Skeletal muscle cell (primary cell): ENCODE measurements at places on chromosomes 7 and 10.

DNA sequence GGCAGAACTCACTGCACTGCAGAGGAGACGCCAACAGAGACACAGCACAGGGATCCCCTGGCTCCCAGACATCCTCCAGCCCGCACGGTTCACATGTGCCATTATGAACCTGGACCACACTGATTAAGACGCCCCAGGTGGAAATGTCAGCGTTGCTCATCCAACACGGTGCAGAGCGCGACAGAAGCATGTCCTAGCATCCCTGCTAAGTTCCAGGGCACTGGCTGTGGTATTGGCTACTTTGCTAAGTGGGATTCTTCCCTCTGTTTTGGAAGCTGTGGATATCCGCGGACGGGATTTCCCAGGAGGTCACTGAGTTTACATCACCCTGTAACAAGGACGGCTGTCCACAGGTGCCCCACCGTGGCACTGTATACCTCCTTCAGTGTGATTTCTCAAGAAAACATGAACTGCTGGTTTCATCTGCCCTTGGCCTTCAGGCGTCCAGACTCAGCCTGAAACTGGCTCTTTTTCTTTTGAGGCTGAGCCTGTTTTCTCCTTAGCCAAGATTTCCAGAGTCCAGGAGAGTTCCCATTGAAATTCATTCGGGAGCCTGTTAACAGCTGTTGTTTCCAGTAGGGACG, 324.0 kb downstream of the WDR37 start:
- DNase-seq = no peak

DNA sequence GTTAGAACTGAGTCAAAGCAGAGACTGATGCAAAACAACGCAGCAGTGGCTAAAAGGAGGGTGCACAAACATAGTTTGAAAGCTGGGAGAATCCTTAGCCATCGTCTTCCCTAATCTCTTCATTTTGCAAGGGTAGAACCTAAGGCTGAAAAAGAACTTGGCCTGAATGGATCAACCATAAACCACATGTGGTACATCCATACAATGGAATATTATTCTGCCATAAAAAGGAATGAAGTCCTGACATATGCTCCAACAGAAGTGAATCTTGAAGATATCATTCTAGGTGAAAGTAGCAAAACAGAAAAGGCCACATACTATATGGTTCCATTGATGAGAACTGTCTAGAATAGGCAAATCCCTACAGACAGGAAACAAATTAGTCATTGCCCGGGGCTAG, 330.3 kb upstream of the NPVF start:
- DNase-seq = no peak

GRCh38 chr7:134623193-134623592, 23.5 kb upstream of the BPGM start:
- DNase-seq = no peak

DNA sequence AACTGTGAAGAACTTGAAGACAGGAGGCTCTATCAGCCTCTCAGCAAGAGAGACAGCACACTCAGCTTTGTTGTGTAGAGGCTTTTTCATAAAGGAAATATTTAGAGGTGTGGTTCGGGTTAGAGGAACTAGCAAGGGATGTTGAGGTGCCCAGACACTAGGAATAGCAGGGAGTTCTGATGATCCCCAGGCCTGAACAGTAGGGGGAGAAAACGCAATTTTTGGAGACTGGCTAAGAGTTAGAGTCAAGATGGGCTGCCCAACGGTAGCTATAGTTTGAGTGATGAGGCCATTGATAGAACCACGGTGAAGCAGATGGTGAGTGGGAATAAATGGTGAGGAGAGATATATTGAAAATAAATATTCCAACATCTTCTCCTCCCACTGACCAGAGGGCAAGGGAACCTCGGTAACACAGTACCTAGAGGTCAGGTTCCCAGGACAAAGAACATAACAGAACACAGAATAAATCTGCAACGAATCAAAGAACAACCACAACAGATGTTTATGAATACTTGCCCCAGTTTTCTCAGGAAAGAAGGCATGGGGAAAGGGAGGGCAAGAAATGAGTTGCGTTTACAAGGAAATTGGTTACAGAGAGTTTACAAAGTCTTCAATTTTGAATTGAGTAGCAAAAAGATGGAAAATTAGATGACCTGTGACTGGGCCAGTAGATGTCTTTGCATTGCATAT, 24.2 kb upstream of the BPGM start:
- no peak for DNase-seq

- DNase-seq = no peak
These were observed 20.3 kb upstream of the RNF32 start for GRCh38 chr7:156620291-156620675.

DNA sequence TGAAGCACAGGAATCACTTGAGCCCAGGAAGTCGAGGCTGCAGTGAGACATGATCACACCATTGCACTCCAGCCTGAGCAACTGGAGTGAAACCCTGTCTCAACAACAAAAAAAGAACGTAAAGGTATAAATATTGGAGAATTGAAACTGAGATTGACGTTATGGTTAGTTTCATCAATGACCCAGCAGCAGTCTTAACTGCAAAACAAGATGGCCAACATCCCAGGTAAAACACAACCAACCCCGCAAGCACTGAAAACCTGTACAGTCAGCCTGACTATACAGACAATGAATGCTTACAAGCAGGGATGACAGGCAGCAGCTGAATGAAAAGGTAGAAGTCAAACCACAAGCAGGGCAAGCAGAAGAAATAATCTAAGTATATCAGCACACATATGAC, 34.7 kb downstream of the WAPL start:
- DNase-seq = no peak

- no peak for DNase-seq
These were observed 26.6 kb downstream of the ESYT2 start for GRCh38 chr7:158802535-158803366.

DNA sequence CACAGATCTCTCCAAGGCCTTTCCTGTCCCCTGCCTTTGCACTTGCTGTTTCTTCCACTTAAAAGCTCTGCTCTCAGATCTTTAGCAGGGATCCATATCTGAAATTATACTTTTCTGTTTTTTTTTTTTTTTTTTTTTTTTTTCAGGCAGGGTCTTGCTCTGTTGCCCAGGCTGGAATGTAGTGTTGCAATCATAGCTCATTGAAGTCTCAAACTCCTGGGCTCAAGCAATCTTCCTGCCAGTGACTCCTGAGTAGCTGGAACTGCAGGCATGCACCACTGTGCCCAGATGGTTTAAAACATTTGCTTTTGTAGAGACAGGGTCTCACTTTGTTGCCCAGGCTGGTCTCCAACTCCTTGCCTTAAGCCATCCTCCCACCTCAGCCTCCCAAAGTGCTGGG, 5.0 kb upstream of the TSPAN15 start:
- no peak for DNase-seq

DNA sequence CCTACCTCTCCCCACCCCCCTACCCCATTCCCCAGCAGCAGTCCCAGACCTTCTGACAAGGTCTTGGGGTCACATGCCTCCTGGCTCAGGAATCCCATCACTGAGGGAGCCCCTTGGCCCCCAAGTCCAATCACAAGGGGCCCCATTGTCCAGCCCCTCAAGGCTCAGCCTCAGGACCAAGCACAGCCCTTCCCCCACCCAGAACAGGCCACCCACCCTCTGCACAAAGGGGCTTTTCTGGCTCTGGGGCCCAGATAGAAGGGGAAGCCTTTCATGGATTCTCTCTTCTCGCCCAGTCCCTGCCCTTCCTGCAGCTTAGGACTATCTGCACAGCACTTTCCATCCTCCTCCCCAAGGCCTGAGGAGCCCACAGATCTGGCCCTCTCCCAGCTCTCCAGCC, 4.8 kb downstream of the FBXL15 start:
- no peak for DNase-seq

DNA sequence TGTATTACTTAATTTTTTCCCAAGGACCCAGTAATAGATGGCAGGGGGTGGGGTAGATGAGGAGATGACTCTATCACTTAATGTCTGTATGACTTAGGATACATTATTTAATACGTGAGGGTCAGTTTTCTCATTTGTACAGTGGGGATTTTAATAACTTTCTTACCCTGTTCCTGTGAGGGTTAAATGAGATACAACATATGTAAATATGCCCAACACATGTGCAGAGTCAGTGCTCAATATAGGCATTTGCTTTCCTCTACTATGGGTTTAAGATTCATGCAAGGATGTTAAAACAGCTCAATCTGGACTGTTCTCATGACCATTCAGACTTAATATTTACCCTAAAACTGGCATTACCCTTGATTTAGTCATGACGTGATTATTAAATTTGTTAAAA, 31.2 kb downstream of the ST7 start:
- DNase-seq = no peak

DNA sequence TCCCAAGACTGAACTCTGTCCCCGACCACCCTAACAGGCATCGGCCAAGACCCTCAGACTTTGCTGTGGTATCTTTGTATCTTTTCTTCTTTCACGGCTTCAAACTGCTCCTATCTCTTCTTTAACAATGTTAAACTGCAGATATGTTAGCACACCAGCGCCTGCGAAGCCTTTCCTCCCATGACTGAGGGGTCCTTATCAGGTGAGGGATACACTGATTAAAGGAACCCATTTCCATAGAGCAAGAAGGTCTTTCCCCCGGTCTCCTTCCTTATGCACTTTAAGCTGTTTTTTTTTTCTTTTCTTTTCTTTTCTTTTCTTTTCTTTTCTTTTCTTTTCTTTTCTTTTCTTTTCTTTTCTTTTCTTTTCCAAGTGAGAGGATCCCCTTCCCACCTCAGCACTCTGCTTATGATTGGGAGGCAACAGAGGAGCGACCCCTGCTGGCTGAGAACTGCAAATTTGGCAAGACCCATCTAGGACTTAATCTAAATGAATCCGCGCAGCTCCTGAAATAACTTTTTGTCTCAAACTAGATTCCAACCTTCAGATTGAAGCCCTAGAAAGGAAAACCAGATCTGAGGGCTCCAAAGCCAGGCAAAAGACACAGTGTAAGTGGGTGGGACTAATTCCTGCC, 109.9 kb downstream of the ITGB8 start:
- DNase-seq = peak; percentile 18

DNA sequence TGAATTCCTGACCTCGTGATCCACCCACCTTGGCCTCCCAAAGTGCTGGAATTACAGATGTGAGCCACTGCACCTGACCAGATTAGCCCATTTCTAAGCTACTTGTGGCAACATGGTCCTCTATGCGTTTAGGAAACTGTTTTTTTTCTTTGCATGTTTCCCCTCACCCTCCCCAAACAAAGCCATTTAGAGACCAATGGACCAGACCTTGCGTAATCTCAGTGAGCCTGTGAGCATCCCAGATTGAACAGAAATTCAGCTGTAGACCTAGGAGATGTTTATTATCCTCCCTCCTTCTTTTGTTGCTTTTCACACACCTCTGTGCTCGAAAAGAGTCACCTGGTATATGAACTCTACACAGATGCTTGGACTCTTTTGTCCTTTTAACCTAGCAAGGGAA, 28.5 kb upstream of the CAMK1D start:
- no peak for DNase-seq

DNA sequence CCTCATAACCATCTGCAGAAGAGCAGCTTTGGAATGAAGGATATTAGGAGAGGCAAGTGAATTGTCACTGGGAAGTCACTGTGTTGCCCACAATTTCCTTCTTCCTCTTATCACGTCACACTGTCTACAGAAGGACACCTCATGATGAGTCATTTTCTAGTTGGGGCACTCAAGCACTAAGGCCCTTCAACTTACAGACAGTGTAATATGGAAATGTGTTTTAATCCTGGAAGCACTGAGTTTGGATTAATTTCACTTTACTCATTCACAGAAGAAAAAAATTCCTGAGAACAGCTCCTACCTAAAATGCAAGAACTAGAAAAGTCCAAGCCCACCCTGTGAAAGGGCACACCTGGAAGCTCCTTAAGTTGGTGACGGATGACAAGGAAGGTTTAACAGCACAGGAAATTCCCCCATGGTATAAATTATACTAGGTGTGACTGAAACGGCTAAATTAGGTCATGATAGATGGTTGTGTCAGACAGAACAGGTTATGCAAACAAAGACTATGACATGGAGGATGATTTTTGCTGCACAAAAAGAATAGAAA, 56.6 kb downstream of the PARD3 start:
- DNase-seq = peak; percentile 59

- peak; percentile 54 for DNase-seq
These were observed 371.6 kb downstream of the BBS9 start for GRCh38 chr7:33500703-33501701.

DNA sequence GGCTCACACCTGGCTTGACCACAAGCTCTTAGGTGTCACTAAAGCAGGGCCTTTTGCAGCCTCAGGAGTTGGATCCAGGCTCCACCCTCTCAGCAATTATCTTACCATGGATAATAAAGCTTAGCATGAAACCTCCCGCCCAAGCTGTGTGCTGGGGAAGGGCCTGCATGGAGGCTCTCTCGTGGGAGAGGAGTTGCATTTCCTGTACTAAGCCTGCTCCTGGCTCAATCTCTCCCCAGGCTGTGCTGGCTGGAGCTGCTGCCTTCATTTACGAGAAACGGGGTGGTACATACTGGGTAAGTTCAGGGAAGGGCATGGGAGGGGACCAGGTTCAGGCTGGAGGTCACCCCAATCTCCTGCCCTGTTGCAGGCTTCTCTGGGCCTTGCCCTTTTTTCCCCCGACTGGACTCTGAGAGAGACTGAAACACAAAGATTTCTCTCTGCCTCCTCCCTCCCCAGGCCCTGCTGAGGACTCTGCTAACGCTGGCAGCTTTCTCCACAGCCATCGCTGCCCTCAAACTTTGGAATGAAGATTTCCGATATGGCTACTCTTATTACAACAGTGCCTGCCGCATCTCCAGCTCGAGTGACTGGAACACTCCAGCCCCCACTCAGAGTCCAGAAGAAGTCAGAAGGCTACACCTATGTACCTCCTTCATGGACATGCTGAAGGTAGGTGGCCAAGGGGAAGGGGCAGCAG, 2.7 kb downstream of the TMEM176A start:
- no peak for DNase-seq

DNA sequence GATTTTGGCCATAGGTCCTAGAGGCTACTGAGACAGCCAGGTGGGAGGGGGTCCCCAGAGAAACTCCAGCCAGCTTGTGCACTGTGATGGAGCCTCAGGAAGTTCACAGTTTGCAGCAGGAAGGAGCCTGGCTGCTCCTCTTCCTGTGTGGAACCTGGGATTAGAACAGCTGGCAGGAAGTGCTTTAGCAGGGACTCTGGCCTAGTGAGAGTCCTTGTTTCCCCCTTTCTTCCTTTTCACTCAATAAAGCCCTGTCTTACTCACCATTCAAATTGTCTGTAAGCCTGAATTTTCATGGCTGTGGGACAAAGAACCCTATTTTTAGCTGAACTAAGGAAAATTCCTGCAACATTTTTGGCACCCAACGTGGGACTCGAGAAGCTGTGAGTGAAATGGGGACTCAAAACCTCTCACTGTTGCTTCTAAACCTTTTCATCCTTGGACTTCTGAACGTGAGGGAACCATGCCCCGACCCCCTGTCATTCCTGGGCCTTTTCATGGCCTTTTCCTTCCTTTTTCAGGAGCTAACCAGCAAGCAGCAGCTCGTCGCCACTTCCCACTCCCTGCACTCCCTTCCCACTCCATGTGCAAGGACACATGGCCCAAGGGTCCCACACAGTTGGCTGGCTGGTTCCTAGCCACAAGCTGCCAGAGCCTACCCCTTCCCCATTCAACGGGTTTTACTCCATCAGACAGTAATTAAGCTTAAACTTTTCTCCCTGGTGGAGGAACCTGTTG, 32.8 kb upstream of the SORCS3 start:
- DNase-seq = no peak
